Astrocyte (in vitro differentiated cells and primary cell): ENCODE measurements at places on chromosomes 4 and X. TPM values are rescaled to one million over a fixed set of nuclear protein-coding genes. Genes with fewer than 3 reads are reported as not detected.

FAM241A gene
- 1.5 and 1.7 TPM in 2 replicates for total RNA-seq

DNA sequence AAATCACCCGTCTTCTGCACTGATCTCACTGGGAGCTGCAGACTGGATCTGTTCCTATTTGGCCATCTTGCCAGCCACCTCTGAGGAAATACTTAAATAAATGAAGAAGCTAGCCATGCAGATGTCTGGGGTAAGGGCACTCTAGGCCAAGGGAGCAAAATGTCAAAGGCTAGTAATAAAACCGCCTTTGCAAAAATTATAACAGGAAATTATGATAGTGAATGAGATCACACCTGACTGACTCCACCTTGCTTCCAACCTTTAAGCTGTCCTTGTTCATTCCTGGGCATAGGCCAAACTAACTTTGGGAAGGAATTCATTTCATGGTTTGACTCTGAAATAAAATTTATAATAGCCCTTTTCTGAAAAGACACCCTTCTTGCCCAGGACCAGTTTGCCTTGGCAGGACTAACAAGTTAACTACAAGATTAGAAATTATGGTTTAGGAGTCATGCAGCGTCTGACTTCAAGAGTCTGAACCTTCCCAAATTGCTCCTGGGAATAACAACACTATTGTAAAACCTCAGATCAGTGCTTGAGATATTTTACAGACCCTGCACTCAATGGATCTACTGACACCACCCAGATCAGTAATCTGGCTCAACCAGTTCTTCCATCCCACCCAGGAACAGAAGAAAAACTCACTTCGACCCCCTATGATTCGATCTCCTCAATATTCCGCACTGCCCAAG, 246.9 kb upstream of the HDX start:
- H3K4me1 ChIP-seq = no peaks in the 10 kb centered on the region
- no peaks in the 10 kb centered on the region for H3K27me3 ChIP-seq
- H3K4me3 ChIP-seq = no peak overlapping the region
- no peak for DNase-seq
- H3K36me3 ChIP-seq = no peaks in the 10 kb centered on the region

- no peaks in the 10 kb centered on the region for H3K36me3 ChIP-seq
- H3K27me3 ChIP-seq = no peaks in the 10 kb centered on the region
- H3K4me1 ChIP-seq = peaks cover 9% of the 10 kb centered on the region
- peak overlapping the region; percentile 25 for H3K27ac ChIP-seq
- no peak for DNase-seq
Observed at GRCh38 chrX:13464599-13465275, 104.7 kb upstream of the EGFL6 start.

NPY1R gene
- total RNA-seq = 1.1 TPM in 2 replicates

GRCh38 chr4:185096032-185096653, 46.9 kb upstream of the SLC25A4 start:
- peaks cover 3% of the 10 kb centered on the region for H3K27me3 ChIP-seq
- DNase-seq = peak; percentile 18
- H3K4me1 ChIP-seq = no peaks in the 10 kb centered on the region
- H3K27ac ChIP-seq = no peak overlapping the region
- no peaks in the 10 kb centered on the region for H3K36me3 ChIP-seq

DNA sequence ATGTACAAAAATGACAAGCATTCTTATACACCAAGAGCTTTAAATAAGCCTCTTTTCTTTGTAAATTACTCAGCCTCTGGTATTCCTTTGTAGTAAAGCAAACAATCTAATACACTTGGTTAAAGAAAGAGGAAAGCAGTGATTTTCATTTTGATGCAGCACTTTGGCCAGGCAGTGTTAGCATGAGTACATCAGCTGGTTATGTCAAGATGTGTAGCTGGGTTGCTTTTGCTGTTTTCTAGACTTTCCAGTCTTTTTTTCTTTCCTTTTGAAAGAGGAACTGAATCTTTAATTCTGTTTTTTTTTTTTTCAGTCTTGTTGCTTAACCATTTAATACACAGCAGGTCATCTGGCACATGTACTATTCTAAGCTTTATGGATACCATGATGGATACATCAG, 167.1 kb upstream of the AADAT start:
- H3K36me3 ChIP-seq = no peaks in the 10 kb centered on the region
- no peak overlapping the region for H3K4me3 ChIP-seq
- no peaks in the 10 kb centered on the region for H3K4me1 ChIP-seq
- no peak for DNase-seq
- no peaks in the 10 kb centered on the region for H3K27me3 ChIP-seq
- no peak overlapping the region for H3K27ac ChIP-seq

- H3K4me3 ChIP-seq = no peak overlapping the region
- DNase-seq = no peak
- H3K36me3 ChIP-seq = no peaks in the 10 kb centered on the region
Observed at GRCh38 chr4:17187003-17187402, 288.6 kb upstream of the LDB2 start.

DNA sequence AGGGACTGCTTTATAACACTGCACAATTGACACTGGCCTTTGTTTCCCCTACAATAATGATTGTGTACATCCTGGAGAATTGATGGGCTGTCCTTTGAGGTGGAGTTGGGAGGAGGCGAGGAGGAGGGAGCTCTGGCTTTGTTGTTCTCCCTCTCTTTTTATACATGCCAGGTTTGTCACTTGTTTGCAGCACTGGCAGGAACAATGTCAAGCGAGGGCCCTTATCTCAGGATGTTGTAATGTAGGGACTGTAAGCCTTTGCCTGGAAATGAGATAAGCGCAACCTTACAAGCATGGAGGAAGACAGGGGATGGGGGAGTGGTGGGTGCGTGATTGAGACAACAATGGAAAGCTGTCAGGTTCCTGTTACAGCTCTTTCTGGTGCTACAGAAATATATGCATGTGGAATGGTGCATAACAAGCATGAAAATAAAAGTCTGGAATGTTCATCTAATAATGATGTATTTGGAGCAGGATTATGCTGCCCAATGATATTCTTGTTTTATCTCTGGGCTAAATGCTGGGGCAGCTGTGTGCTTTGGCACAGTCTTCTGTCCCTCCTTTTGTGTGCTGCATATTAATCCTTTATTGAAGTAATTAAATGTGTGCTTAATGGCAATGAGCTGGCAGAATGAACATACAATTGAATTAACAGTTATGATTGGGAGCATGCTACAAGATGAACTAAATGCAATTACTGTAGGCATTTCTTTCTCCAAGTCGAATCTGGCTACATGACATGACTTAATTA, 294.4 kb downstream of the GPAT3 start:
- H3K4me3 ChIP-seq = no peak overlapping the region
- H3K36me3 ChIP-seq = no peaks in the 10 kb centered on the region
- no peaks in the 10 kb centered on the region for H3K4me1 ChIP-seq
- no peak for DNase-seq

DNA sequence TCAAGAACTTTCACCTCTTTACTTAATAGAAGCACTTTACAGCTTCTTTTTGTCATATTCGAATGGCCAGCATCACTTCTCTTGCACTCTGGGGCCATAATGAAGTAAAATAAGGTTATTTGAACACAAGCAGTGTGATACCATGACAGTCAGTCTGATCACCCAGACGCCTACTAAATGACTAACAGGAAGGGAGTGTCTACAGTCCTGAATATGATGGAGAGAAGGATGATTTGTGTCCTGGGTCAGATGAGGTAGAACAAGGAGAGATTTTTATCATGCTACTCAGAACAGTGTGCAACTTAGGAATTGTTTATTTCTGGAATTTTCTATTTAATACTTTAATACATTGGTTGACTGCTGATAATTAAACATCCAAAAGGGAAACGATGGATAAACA, 284.2 kb upstream of the F9 start:
- no peak overlapping the region for H3K27ac ChIP-seq
- peak; percentile 6 for DNase-seq
- H3K4me1 ChIP-seq = no peaks in the 10 kb centered on the region
- H3K36me3 ChIP-seq = no peaks in the 10 kb centered on the region

FAM149A gene
- total RNA-seq = 1.2 and 1.7 TPM in 2 replicates

- no peak overlapping the region for H3K27ac ChIP-seq
- no peaks in the 10 kb centered on the region for H3K27me3 ChIP-seq
- DNase-seq = no peak
- no peak overlapping the region for H3K4me3 ChIP-seq
Observed at GRCh38 chrX:117834076-117834475, 282.5 kb downstream of the KLHL13 start.

- no peak overlapping the region for H3K27ac ChIP-seq
- no peaks in the 10 kb centered on the region for H3K27me3 ChIP-seq
- no peak for DNase-seq
- H3K36me3 ChIP-seq = no peaks in the 10 kb centered on the region
Observed at GRCh38 chr4:157832596-157832995, 340.2 kb downstream of the GASK1B start.

- peak overlapping the region; percentile 60 for H3K27ac ChIP-seq
- H3K4me1 ChIP-seq = peaks cover 5% of the 10 kb centered on the region
- H3K4me3 ChIP-seq = no peak overlapping the region
- H3K27me3 ChIP-seq = no peaks in the 10 kb centered on the region
- DNase-seq = peak; percentile 12
- no peaks in the 10 kb centered on the region for H3K36me3 ChIP-seq
Observed at GRCh38 chrX:12360986-12361598, 222.8 kb downstream of the FRMPD4 start.

GRCh38 chrX:153686711-153687110, 1.0 kb upstream of the SLC6A8 start:
- H3K4me3 ChIP-seq = no peak overlapping the region
- H3K36me3 ChIP-seq = no peaks in the 10 kb centered on the region
- H3K27ac ChIP-seq = no peak overlapping the region
- no peak for DNase-seq
- peaks cover 11% of the 10 kb centered on the region for H3K4me1 ChIP-seq
- H3K27me3 ChIP-seq = no peaks in the 10 kb centered on the region

- no peak overlapping the region for H3K4me3 ChIP-seq
- no peaks in the 10 kb centered on the region for H3K36me3 ChIP-seq
- DNase-seq = no peak
- H3K27me3 ChIP-seq = no peaks in the 10 kb centered on the region
Observed at GRCh38 chrX:153634832-153635231, 12.2 kb upstream of the DUSP9 start.

DNA sequence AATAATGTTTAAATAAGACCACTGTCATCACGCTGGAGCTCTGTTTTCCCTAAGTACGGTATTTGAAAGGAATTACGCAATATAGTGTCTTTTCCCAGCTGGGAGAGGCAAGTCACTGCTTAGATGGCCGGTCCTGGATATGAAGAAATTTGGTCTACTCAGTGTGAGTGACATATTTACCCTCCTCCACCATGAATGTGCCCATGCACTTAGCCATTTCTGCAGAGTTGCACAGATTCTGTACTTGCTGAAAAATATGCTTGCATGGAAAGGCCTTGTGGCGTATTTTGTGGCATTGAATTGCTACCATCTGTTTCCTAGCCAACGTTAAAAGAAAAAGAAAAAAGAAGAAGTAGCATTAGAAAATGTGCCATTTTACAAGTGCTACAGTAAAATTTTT, 73.1 kb downstream of the ADGRL3 start:
- no peak for DNase-seq
- H3K36me3 ChIP-seq = no peaks in the 10 kb centered on the region
- H3K4me1 ChIP-seq = no peaks in the 10 kb centered on the region
- no peak overlapping the region for H3K4me3 ChIP-seq
- H3K27ac ChIP-seq = no peak overlapping the region
- H3K27me3 ChIP-seq = no peaks in the 10 kb centered on the region

GRCh38 chr4:42440083-42440482, 42.8 kb downstream of the SHISA3 start:
- H3K27me3 ChIP-seq = no peaks in the 10 kb centered on the region

GRCh38 chrX:14017399-14017798, 12.3 kb downstream of the GEMIN8 start:
- H3K4me3 ChIP-seq = no peak overlapping the region
- no peak for DNase-seq
- no peaks in the 10 kb centered on the region for H3K27me3 ChIP-seq
- no peaks in the 10 kb centered on the region for H3K4me1 ChIP-seq

DNA sequence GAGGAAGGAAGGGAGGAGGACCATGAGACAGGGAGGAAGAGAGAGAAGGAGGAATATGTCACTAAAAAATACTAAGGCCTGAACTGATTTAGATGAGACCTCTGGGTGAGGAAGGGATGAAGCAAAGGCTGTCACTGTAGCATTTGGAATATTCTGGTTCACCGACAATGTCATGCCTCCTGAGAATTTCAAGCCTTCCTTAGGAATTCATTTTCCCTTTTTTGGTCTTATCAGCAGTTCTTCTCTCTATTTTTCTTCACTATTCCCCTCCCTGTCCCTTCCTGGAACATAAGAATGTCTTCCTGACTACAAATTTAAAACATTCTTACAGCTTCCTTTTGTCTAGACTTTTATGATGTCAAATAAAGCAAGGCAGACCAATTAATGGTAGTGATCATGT, 527.8 kb downstream of the INPP4B start:
- no peak overlapping the region for H3K4me3 ChIP-seq
- no peaks in the 10 kb centered on the region for H3K4me1 ChIP-seq
- DNase-seq = no peak
- H3K27ac ChIP-seq = no peak overlapping the region
- H3K36me3 ChIP-seq = no peaks in the 10 kb centered on the region

- no peaks in the 10 kb centered on the region for H3K36me3 ChIP-seq
- H3K27ac ChIP-seq = no peak overlapping the region
- no peak overlapping the region for H3K4me3 ChIP-seq
- peaks cover 4% of the 10 kb centered on the region for H3K27me3 ChIP-seq
- DNase-seq = no peak
- H3K4me1 ChIP-seq = no peaks in the 10 kb centered on the region
Observed at GRCh38 chr4:141195095-141195707, 25.5 kb upstream of the ZNF330 start.

DNA sequence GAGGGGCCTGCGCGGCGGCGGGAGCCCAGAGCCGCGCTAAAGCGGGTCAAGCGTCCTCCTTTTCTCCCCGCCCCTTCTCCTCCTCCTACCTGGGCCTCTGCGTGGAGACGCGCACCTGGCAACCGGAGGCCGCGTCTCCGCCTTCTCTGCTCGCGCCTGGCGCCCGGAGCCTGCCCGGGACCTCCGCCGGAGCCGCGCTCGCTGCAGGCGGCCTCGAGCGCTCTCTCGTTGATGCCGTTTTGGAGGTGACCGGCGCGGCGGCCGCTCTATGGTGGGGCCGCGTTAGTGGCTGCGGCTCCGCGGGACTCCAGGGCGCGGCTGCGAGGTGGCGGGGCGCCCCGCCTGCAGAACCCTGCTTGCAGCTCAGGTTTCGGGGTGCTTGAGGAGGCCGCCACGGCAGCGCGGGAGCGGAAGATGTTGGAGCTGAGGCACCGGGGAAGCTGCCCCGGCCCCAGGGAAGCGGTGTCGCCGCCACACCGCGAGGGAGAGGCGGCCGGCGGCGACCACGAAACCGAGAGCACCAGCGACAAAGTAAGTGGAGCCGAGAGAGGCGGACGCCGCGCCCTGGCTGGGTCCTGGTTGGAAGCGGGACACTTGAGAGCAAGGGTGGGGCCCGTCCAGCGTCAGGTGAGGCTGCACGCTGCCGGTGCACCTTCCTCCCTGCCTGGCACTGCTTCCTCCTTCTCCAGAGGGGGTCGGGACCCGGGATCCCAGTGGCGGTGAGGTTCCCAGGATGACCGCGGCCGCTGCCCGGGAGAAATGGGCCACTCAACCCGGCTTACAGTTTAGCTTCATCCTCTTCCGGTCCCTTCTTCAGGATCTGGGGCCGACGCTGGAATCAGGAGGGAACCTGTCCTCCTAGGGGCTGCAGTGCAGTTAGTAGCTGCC, at the start of gene CDS1:
Gene CDS1 (plus strand): TSS at position 140 of the 888 bp plus-strand sequence. CDS start 275 bp downstream, at position 415.
- H3K27ac ChIP-seq = no peak within 1 kb of the TSS
- peaks cover 21% of the 10 kb centered on the region for H3K27me3 ChIP-seq
- peaks cover 8% of the 10 kb centered on the region for H3K4me1 ChIP-seq
- H3K4me3 ChIP-seq = peak within 1 kb of the TSS; percentile 62
- H3K36me3 ChIP-seq = no peaks in the 10 kb centered on the region

GAGE1 gene
- total RNA-seq = not detected in 2 replicates

GRCh38 chr4:53510321-53510720, 81.0 kb downstream of the LNX1 start:
- no peaks in the 10 kb centered on the region for H3K36me3 ChIP-seq
- H3K4me1 ChIP-seq = peaks cover 18% of the 10 kb centered on the region
- peak; percentile 29 for DNase-seq
- H3K27me3 ChIP-seq = peaks cover 5% of the 10 kb centered on the region
- no peak overlapping the region for H3K27ac ChIP-seq

ODAPH gene
- 55.3 TPM in 2 replicates for total RNA-seq
